ENCODE measurements at places on chromosomes 1 and 21. TPM values are rescaled to one million over a fixed set of nuclear protein-coding genes. Genes with fewer than 3 reads are reported as not detected.

DNA sequence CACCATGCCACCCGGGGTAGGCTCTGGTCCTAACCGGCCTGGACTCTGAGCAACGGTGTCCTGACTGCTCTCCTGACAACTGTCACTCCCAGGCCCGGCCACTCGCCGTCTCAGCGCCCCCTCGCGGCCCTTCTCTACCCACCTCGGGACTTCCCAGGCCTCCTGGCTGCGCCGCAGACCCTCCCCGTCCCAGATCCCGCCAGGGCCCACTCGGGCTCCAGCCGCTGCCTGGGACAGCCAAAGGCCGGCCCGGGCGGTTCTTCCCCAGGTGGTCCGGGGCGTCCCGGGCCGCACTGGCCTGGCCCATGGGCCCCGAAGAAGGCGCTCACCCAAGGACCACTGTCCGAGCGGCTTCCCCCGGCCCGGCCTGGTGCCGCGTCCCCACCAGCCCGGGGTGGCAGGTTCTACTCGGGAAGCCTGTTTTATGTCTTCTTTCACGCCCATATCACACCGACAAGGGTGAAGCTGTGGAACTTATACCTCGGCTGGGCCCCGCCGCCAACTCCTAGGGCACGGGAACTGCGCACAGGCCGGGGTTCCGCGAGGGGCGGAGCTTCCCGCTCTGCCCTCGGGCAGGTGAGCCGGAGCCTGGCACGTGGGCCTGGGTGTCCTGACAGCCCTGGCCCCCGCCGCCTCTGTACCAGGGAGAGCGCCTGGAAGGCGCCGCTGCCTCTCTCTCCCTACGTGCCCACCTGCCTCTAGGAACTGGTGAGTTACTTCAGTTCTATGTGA, 138.3 kb downstream of the TTLL7 start:
- H3K27ac ChIP-seq, result no peak overlapping the region
- peak overlapping the region; percentile 76 for H3K4me3 ChIP-seq
- peak; percentile 32 for DNase-seq
- H3K36me3 ChIP-seq, result no peaks in the 10 kb centered on the region
- H3K27me3 ChIP-seq, result peaks cover 2% of the 10 kb centered on the region
- peaks cover 8% of the 10 kb centered on the region for H3K4me1 ChIP-seq

GRCh38 chr1:82145656-82146055, 344.9 kb downstream of the ADGRL2 start:
- DNase-seq, result no peak
- no peak overlapping the region for H3K27ac ChIP-seq
- H3K36me3 ChIP-seq, result no peaks in the 10 kb centered on the region
- H3K27me3 ChIP-seq, result no peaks in the 10 kb centered on the region
- H3K4me3 ChIP-seq, result no peak overlapping the region
- peaks cover 19% of the 10 kb centered on the region for H3K4me1 ChIP-seq

GRCh38 chr1:38587766-38588165, 271.8 kb downstream of the RRAGC start:
- H3K36me3 ChIP-seq, result no peaks in the 10 kb centered on the region
- H3K27me3 ChIP-seq, result peaks cover 3% of the 10 kb centered on the region
- no peak overlapping the region for H3K4me3 ChIP-seq
- no peaks in the 10 kb centered on the region for H3K4me1 ChIP-seq
- no peak for DNase-seq
- no peak overlapping the region for H3K27ac ChIP-seq

TNNT2 gene
- polyA plus RNA-seq, result not detected

ENTREP3 gene
- 1.3 TPM for polyA plus RNA-seq

CFHR3 gene
- not detected for polyA plus RNA-seq
